Lower lobe of right lung (tissue), 2 donors: ENCODE measurements at places on chromosomes 16 and 17. TPM values are rescaled to one million over a fixed set of nuclear protein-coding genes. Genes with fewer than 3 reads are reported as not detected.

GRCh38 chr16:59478838-59479237 is 744.7 kb upstream of the GOT2 start:
- H3K4me3 ChIP-seq = no peak overlapping the region
- no peak overlapping the region for H3K27ac ChIP-seq
- no peaks in the 10 kb centered on the region for H3K36me3 ChIP-seq
- DNase-seq = no peak
- no peaks in the 10 kb centered on the region for H3K4me1 ChIP-seq
- H3K27me3 ChIP-seq = no peaks in the 10 kb centered on the region

DNA sequence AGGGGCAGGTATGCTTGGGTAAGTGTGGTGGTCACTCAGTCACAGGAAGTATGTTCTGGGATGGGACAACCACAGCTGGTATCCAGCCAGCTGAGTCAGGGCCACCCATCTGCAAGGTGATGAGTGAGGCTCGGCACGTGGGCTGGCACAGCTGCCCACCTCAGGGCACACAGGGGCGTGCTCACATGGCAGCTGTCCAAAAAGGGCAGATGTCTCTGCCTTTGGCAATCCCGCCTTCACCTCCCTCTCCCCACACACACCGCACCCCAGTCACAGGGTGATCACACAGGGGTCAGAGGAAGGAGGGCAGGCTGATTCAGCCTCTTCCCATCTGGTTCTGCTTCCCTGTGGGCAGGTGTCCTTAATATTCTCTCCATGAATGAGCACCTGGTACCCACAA is 85.9 kb upstream of the TOB1 start:
- H3K4me1 ChIP-seq = peaks cover 54% of the 10 kb centered on the region
- no peak for DNase-seq

GRCh38 chr16:84741340-84741830 is 41.6 kb downstream of the USP10 start:
- H3K4me1 ChIP-seq = peaks cover 48% of the 10 kb centered on the region
- no peaks in the 10 kb centered on the region for H3K27me3 ChIP-seq
- no peak overlapping the region for H3K4me3 ChIP-seq
- peaks cover 20% of the 10 kb centered on the region for H3K36me3 ChIP-seq
- no peak overlapping the region for H3K27ac ChIP-seq

DNA sequence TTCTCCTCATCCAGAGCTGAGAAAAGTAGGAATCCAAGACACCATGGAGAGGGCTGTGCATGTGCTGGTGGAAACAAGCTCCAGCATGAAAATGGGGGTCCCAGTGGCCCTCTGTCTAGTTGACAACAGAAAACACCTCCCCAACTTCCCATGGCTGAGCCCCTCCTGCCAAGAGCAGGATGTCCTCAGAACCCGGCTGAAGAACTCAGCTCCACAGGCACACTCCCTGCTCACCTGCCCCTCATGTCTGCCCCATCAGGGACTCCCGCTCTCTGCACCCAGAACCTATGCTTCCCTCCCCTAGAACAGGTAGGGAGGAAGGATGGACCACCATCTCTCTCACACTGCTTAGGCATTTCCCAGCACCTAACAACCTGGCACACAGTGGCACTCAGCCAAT is 167.2 kb downstream of the C16orf78 start:
- H3K27me3 ChIP-seq = no peaks in the 10 kb centered on the region
- no peak for DNase-seq
- no peak overlapping the region for H3K27ac ChIP-seq
- no peaks in the 10 kb centered on the region for H3K36me3 ChIP-seq
- no peaks in the 10 kb centered on the region for H3K4me1 ChIP-seq

DNA sequence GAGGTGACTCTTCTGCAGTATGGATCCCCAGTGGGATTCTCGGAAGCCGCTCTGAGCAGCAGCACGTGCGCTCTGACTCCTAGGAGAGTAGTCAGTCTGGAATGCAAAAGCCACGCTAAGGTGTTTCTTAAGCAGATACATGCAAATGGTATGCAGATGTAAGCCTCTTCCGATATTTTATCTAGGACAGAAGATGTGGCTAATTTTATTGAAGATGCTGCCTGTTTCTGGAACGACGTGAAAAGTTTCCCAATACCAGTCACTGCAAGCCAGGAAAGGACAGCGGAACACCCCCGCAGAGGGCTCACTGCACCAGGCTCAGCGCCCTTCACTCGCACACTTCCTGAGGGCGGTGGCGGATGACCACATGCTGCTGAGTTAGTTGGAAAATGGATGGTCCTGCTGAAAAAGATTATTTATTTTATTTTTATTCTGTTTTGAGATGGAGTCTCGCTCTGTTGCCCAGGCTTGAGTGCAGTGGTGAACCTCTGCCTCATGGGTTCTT is 10.1 kb downstream of the FADS6 start:
- H3K27ac ChIP-seq = no peak overlapping the region
- H3K36me3 ChIP-seq = no peaks in the 10 kb centered on the region
- no peaks in the 10 kb centered on the region for H3K4me1 ChIP-seq

- no peaks in the 10 kb centered on the region for H3K27me3 ChIP-seq
- no peak overlapping the region for H3K4me3 ChIP-seq
- DNase-seq = no peak
- no peaks in the 10 kb centered on the region for H3K36me3 ChIP-seq
- H3K4me1 ChIP-seq = peaks cover 27% of the 10 kb centered on the region
- H3K27ac ChIP-seq = no peak overlapping the region
Measured at GRCh38 chr17:31575043-31575442, 183.6 kb downstream of the RAB11FIP4 start.

DNA sequence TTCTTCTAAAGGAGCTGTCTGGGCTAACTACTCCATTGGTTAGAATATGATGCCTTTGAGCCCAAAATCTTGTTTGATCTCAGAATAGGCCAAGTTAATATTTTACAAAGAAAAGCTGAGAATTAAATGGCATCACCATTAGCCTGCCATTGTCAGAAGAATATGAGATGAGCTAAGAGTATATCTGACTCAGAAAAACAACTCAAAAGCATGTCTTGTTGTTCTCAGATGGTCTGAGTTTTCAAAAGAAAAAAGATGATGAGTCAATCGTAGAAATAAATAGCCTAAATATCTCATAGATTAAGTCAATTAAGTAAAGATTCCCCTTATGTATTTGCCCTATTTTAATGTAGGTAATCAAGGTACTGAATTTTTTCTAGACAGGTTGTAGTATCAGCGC is 197.1 kb upstream of the TBX2 start:
- H3K4me1 ChIP-seq = peaks cover 20% of the 10 kb centered on the region
- no peak overlapping the region for H3K4me3 ChIP-seq
- no peaks in the 10 kb centered on the region for H3K36me3 ChIP-seq
- no peaks in the 10 kb centered on the region for H3K27me3 ChIP-seq
- no peak for DNase-seq

GRCh38 chr17:69972251-69972650 is 102.8 kb upstream of the KCNJ16 start:
- H3K27ac ChIP-seq = no peak overlapping the region
- H3K36me3 ChIP-seq = no peaks in the 10 kb centered on the region
- no peak for DNase-seq
- H3K4me3 ChIP-seq = no peak overlapping the region

DNA sequence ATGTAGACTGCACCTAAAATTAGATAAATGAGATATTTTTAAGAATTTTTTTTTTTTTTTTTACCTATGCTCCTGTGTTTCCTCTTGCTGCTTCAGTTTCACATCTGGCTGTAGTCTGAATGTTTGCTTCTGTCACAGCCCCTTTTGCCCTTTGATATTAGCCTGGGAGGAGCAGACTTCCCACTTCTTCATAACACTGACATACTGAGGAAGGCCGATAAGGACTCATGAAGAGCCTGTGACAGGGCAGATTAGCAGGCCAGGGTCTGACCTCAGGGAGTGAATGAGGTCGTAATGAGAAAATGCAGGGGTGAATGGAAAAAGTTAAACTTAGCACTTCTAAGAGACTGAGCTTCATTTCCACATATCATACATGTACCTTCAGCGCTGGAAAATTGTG is at the start of gene SLFN14:
TSS of gene SLFN14 (minus strand) at position 117 of the 400 bp plus-strand sequence. CDS start 2,757 bp downstream, outside the sequence.
- no peaks in the 10 kb centered on the region for H3K4me1 ChIP-seq
- no peak within 1 kb of the TSS for H3K27ac ChIP-seq
- H3K4me3 ChIP-seq = no peak within 1 kb of the TSS
- no peak for DNase-seq
- no peaks in the 10 kb centered on the region for H3K36me3 ChIP-seq
- H3K27me3 ChIP-seq = peaks cover 6% of the 10 kb centered on the region

GRCh38 chr17:58493506-58493905 is 5.3 kb upstream of the HSF5 start:
- H3K4me1 ChIP-seq = no peaks in the 10 kb centered on the region
- no peak overlapping the region for H3K4me3 ChIP-seq
- no peaks in the 10 kb centered on the region for H3K27me3 ChIP-seq

DNA sequence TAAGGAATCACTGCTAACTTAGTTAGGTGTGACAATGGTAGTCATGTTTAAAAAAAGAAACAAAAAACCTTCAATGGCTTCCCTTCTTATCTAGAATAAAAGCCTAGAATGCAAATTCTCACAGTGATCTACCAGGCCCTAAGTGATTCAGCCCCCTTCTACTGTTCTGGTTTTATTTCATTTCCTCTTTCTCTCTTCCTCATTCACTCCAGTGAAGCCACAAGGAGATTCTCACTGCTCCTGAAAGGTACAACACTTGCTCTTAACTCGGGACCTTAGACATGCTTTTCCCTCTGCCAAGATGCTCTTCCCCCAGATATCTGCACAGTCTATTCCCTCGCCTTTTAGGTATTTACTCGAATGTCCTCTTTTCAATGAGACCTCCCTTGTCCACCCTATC is 3.7 kb downstream of the PIGS start:
- H3K36me3 ChIP-seq = peaks cover 22% of the 10 kb centered on the region
- H3K27ac ChIP-seq = no peak overlapping the region
- no peak overlapping the region for H3K4me3 ChIP-seq
- no peak for DNase-seq
- no peaks in the 10 kb centered on the region for H3K27me3 ChIP-seq

- peak overlapping the region; percentile 55 for H3K4me3 ChIP-seq
- no peaks in the 10 kb centered on the region for H3K36me3 ChIP-seq
Measured at GRCh38 chr16:81443688-81444447, 740 bp upstream of the CMIP start.

DNA sequence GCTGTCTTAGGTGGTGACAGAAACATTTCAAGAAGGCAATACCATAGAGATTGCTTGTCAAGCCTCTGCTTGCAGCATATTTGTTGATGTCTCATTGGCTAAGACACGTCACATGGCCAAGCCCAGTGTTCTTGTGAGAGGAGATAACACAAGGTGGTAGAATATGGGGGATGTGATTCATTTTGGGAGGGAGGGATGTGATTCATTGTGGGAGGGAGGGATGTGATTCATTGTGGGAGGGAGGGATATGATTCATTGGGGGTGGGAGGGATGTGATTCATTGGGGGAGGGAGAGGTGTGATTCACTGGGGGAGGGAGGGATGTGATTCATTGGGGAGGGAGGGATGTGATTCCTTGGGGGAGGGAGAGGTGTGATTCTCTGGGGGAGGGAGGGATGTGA is 470.5 kb upstream of the SALL1 start:
- DNase-seq = no peak
- H3K4me3 ChIP-seq = no peak overlapping the region
- H3K27ac ChIP-seq = no peak overlapping the region
- H3K36me3 ChIP-seq = no peaks in the 10 kb centered on the region
- H3K27me3 ChIP-seq = no peaks in the 10 kb centered on the region

DNA sequence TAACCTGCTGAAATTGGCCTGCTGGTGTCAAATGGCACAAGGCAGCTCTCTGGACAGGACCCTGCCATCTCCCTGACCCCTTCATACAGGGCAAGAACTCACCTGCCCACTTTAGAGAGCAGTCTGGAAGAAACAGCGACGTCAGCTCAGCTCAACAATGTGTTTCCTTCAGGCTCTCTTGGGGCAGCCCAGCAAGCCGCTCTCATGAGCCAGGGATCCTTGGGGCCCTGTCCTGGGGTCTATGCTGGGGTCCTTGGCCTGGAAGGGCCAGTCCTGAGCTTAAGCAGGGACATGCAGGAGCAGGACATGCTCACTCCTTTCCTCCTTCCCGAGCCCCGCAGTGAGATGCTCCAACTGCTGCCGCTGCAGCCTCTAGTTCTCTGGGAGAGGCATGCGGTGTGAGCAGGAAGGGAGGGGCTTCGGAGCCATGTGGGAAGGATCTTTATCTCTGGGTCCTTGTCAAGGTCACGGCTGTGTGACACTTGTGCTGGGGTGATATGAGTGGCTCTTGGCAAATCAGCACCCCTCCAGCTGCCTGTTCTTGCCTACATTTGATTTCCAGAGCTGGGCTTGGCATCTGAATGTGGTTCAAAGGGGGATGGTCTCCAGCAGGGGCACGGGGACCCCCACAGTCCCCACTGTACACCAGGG is 3.4 kb downstream of the C1QTNF1 start:
- peak overlapping the region; percentile 9 for H3K4me3 ChIP-seq
- H3K36me3 ChIP-seq = no peaks in the 10 kb centered on the region
- peaks cover 62% of the 10 kb centered on the region for H3K4me1 ChIP-seq
- H3K27me3 ChIP-seq = peaks cover 9% of the 10 kb centered on the region
- no peak for DNase-seq

- DNase-seq = no peak
- no peak overlapping the region for H3K27ac ChIP-seq
- no peak overlapping the region for H3K4me3 ChIP-seq
- H3K36me3 ChIP-seq = peaks cover 77% of the 10 kb centered on the region
- no peaks in the 10 kb centered on the region for H3K27me3 ChIP-seq
- no peaks in the 10 kb centered on the region for H3K4me1 ChIP-seq
Measured at GRCh38 chr17:39722965-39723848, 7.1 kb downstream of the MIEN1 start.

DNA sequence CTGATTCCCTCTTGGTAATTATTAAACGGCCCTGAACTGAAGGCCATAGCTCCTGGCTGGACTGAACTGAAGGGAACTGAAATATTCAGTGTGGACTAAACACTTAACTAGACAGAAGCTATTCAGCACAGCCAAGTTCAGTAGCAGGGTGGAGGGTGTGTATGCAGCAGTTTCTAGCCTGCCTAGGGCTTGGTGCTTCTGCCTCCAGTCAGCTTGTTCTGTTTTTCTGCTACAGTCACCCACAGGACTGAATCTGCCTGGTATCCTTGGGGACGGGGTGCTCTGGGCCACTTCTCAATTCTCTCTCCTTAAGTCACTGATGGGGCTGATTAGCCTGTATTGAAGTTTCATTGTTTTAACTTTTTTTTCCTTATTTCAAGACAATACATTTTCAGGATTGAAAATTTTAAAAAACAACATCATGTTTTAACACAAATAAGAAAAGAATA is 77.1 kb downstream of the WWP2 start:
- H3K36me3 ChIP-seq = peaks cover 43% of the 10 kb centered on the region
- peaks cover 35% of the 10 kb centered on the region for H3K4me1 ChIP-seq
- H3K27me3 ChIP-seq = no peaks in the 10 kb centered on the region
- no peak for DNase-seq
- H3K4me3 ChIP-seq = no peak overlapping the region

ARHGAP23 gene
- 48.4 TPM for total RNA-seq

FOXC2 gene
- 1.6 TPM for total RNA-seq

SETD1A gene
- 15.0 TPM for total RNA-seq

COPZ2 gene
- 22.9 TPM for total RNA-seq

NFATC3 gene
- total RNA-seq = 61.6 TPM

CCL1 gene
- not detected for total RNA-seq
